Stimulated activated CD4-positive, alpha-beta T cell treated with anti-CD3 and anti-CD28 coated beads, Interleukin-2, amount 100 ng/mL, for 24 hours (primary cell): ENCODE measurements at places on chromosomes 2 and 18.

GRCh38 chr2:224958873-224959272, 83.4 kb downstream of the DOCK10 start:
- DNase-seq = no peak

DNA sequence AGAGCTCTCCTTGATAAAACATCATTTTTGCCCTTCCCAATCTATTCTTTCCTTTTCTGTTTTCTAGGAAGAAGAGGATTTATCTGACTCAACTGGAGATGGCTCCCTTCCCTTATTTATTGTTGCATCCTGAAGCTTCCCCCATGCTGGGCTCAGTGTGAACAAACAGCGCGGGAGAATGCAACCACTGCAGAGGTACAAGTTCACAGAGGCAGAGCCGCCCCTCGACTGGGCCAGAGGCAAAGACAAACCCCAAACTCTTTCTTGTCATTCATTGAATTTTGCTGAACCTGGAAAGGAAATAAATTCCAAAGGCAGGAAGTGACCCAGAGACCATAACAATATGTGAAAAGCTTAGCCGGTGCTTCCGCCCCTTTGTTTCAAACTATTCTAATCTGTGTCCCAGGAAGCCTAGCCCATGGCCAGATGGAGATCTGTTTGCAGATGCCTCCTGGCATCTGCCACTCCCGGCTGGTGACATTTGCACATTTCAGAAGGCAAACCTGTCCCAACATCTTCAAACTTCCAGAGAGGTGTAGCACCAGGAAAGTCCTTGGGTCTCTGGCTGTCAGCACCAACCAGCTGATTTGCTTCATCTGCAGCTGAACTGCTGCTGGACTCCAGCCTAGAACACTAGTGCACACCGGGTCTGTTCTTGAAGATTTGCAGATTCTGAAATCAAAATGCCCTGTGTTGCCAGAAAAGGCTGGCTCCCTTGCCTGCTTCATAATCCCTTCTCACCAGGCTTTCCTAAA, 79.4 kb upstream of the MAP4K3 start:
- DNase-seq = no peak

GRCh38 chr18:68436485-68436884, 278.4 kb downstream of the TMX3 start:
- DNase-seq = no peak

DNA sequence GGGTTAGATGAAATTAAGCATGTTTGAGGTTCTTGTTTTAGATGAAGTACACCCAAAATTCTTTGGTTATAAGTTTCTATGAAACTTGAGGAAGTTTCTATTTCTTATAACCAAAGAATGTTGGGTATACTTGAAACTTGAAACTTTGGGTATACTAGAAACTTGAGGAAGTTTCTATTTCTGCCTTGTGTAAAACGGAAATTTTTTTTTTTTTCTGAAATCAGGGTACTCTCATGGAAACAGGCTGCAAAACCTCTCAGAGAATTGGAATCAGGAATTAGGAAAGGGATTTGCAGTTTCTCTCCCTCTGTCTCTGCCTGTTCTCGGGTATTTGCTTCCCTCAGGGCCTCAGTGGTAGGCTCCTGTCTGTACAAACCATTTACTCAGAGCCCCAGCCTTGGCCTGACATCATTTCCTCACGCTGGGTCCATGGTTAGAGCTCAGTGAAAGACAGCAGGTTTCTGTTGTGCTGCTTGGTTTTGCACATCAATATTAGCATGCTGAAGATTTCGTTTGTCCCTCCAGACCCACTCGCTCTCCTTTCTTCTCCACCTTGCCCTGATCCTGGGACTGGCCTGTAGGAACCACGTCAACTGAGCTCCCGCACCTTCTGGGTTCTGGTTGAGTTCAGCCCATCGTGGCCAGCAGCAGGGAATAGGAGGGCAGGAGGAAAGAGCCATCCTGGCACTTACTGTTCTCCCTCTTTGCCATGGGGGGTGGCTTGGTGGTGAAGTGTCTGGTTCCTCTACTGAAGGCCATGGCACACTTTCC, 106.4 kb downstream of the POLR1A start:
- DNase-seq = peak; percentile 42

- DNase-seq = peak; percentile 59
These were observed 583.6 kb downstream of the IRS1 start for GRCh38 chr2:226215902-226216503.

- DNase-seq = no peak
These were observed 289.8 kb downstream of the ALPK2 start for GRCh38 chr18:58338961-58339592.

DNA sequence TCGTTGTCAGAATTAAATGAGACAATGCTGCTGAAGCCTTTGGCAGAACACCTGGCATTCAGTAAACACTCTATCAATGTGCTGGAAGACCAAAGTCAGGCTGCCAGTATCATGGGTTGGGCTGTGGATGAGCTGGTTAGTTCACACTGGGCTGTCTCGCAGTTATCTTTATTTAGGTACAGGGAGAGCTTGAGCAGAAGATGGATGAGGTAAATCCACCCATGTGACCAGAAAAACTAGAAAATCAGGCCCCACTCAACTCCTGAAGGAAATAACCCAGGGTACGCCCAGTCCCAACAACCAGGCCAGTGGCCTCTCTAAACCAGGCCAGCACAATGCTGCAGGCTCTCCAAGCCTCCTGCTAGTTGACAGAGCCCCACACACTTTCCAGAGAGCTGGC, 330.3 kb downstream of the TNS1 start:
- DNase-seq = no peak

DNA sequence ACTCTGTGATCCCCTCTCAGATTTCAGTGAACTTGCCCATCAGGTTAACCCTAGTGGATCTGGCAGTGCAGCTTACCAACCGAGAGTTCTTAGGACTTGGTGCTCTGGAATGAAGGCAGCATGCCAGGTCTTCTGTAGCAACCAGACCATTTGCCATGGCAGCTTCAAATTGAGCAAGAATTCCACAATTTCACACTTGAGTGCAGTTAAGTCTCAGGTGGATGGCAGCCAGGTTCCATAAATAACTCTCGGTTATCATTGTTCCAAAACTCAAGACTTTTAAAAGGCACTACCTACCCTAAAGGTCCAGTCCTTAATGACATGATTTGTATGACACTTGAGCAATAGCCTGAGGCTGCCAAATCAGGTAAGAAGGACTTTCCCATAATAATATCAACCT, 48.1 kb downstream of the GALNT3 start:
- DNase-seq = no peak

DNA sequence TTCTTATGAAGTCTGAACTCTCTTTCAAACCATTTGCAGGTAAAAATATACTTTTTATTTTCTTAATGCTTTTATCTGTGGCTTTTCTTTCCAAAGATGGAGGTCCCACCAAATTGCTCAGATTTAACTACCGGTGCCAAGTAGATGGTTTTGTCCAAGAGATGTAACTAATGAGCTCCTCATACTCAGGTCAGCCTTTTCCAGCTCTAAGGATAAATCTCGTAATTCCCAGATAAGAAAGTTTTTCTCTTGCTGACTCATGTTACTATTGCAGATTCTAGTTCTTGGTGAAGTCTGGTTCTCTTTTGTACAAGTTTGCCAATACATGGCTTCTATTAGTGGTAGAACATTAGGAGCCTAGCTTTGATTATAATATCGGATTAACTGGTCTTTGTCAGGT, 550.8 kb upstream of the ZNF804A start:
- DNase-seq = no peak

- DNase-seq = peak; percentile 17
These were observed 270.9 kb downstream of the TWIST2 start for GRCh38 chr2:239118675-239119211.
